Renal pelvis (tissue), 12 donors: ENCODE measurements at places on chromosomes 6 and 20. TPM values are rescaled to one million over a fixed set of nuclear protein-coding genes. Genes with fewer than 3 reads are reported as not detected.

- DNase-seq = no peak
These were observed 40.3 kb downstream of the FYN start for GRCh38 chr6:111832833-111833418.

DNA sequence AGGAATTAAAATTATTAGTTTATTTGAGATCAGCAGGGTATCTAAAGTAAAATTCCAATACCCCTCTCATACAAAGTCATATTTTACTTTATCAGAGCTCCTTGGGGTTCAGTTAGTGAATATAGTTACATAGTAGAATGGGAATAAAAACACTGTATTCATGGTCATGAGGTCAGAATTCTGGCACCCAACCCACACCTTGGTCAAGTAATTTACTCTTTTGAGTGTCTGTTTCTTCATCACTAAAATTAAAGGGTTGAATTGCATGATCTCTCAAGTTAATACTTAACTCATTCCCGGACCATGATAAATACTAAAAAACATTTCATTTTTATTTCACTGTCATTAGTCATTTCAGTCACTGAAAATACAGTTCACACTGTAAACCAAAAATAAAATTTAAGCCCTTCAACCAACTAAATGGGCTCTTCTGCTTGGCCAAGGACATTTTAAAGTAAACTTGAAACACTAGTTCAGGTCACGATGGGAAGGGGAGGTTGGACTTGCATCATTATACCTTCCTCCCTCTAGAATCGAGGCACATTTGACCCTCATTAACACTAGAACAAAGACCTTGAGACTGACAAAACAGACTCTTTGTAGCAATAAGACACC, 21.1 kb upstream of the HLA-DRB1 start:
- DNase-seq = no peak

DNA sequence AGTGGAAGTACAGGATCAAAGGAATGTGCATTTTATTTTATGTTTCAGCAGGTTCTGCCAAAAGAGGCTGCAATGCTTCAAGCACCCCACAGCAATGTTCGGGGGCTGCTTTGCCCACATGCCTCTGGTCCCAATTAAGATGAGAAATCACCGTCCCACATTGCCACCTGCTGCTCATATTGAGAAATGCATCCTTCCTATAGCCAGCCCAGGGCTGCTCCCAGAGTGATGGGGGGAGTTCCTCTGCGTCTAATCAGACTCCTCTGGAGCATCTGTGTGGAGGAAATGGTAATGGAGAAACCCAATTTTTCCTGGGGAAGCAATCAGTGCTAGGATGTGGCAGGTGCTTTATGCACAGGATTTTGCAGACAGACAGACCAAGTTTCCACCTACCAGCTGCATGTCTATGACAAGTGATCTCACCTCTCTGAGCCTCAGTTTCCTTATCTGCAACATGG, 33.7 kb downstream of the PTGIS start:
- peak; percentile 48 for DNase-seq

- DNase-seq = no peak
These were observed 225.3 kb upstream of the FAM83B start for GRCh38 chr6:54621285-54621684.

- no peak for DNase-seq
These were observed 37.8 kb upstream of the SUMO4 start for GRCh38 chr6:149362289-149362688.

DNA sequence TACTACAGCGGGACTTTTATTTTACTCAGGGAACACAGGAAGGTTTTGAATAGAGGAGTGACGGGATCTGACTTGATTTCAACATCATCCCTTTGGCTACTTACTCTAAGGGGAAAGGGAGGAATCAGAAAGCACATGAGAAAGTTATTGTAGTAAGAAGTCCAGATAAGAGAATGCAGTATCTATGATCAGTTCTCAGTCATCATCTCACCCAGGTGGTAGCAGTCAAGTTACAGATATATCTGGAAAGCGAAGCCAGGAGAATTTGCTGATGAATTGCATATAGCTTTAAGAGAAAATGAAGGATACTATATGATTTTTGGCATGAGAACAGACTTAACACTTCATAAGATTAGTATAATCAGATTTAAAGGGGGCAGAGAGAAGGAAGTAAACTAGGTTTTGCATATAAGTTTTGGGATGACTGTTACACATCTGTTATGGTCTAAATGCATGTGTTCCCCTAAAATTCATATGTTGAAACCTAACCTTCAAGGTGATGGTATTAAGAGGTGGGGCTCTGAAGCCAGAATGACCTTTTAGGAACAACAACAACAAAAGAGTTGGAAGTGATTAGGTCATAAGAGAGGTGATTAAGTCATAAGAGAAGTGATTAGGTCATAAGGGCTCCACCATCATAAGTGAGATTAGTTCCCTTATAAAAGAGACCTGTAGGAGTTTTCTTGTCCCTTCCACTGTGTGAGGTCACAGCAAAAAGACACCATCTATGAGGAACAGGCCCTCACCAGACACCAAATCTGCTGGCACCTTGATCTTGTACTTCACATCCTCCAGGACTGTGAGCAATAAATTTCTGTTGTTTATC, 6.7 kb downstream of the RAD21L1 start:
- DNase-seq = no peak

DNA sequence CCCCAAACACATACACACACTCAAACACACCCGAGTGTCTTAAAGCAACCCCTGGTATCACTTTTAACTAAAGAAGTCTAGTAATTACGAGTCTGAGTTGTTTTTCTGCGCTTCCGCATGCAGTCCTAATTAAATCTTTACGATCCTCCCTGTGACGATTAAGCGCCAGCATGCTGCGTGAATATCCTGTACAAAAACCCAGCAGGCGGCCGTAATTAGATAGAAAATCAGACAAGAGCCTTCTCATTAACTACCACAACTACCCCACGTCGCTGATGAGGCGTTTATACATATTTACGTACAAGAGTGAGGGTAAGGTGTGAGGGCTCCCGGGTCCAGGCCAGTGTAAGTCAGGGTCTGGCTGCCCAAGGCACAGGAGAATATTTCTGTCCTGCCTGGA, 8.1 kb downstream of the TFAP2B start:
- DNase-seq = no peak

DNA sequence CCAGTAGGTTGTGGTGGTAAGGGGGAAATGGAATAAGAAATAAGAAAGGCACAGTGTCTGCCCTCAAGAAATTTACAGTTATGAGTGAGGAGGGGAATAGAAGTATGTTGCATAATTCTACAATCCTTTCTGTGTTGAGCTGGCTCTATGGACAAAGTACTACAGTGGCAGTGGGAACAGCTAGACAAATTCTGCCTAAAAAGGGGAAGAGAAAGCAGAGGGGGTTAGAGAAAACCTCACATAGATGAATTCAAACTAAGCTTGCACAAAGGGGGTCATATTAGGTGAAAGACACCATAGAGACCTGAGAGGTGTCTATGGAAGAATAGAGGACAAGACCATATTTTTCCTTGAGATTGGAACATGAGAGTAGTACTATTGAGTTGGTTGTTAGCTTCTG, 146.9 kb upstream of the VGLL2 start:
- no peak for DNase-seq

DNA sequence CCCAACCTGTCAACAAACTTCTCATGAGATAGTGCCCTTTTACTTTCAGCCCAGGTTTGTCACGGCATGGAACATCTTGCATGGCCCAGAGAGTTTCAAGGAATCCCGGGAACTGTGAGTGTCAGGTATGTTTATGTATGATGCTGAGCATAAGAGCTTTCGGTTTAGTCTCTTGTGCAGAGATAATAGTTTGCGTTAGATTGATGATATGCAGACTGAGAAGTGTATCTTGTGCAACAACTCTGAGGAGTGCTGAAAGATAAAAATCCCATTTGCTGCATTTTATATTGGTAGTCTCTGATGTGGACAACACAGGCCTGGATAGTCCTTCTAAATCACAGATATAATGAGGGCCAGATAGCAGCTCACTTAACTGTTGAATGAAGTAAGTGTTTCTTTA, 99.0 kb downstream of the TBX18 start:
- DNase-seq = no peak

DNA sequence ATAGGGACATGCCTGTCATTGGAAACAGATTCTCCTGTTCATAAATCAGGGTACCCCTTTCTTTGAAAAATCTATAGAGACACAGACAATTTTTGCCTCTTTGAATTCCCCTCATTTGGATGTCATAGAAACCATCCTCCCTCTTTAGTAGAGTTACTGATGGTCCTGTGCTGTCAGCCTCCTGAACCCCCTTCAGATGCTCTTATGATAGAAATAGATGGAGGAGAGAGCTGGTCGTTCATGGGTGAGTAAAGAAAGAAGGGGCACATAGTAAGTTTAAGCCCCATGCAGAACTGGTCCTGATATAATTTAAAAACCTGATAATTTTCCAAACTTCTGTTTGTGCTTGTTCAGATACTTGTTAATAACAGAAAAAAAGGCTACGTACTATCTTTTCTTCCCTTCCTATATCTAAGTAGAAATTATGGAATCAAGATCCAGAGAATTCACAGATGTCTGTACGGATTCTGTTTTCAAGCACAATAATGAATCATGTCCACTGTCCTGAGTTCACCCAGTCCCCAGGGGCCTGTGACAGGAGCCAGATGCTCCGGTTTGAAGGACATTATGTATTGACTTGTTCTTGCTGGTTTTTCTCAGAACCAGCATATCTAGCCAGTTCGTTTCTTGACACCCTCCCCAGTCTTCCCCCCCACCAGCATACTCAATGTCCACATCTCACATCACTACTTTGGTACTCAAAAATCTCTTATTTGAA, 78.1 kb downstream of the NCOA7 start:
- DNase-seq = no peak

GRCh38 chr6:151875524-151875923, 68.0 kb downstream of the ESR1 start:
- DNase-seq = no peak

The FAM184A gene
- polyA plus RNA-seq = 11.0 TPM

The HS3ST5 gene
- 1.1 TPM for polyA plus RNA-seq

The WFDC2 gene
- polyA plus RNA-seq = 205 TPM

The BPIFB3 gene
- polyA plus RNA-seq = not detected

The MATN4 gene
- 0.43 TPM for polyA plus RNA-seq

The SEMG1 gene
- not detected for polyA plus RNA-seq
